CD4-positive, alpha-beta T cell treated with Interleukin-17A for 1 hour (primary cell): ENCODE measurements at places on chromosomes 2 and 18.

DNA sequence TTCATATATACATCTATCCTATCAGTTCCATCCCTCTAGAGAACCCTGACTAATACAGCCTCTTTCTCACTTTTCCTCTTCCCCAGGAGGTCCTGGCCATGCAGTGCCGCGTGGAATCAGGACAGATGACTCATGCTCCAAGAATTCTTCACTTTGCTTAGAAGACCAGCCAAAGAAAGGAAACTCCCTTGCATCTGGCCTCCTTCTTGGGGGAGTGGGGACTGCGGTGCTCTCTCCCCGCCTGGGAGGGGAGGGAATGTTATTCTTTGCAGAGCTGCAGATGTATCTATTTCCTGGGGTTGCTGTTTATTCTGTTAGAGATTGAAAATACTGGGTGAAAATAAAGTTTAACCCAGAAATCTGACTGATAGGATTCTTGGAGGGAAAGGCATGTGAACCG, 111.5 kb upstream of the SH3BP4 start:
- DNase-seq, result no peak

GRCh38 chr18:38759457-38759856, 1193.9 kb upstream of the CELF4 start:
- DNase-seq, result no peak

GRCh38 chr2:136932700-136933099, 167.4 kb downstream of the THSD7B start:
- no peak for DNase-seq

- no peak for DNase-seq
Measured at GRCh38 chr2:39484206-39484605, 47.1 kb upstream of the MAP4K3 start.
